ENCODE measurements at places on chromosomes 7 and 10.

- DNase-seq: no peak
Measured at GRCh38 chr7:16170671-16171070, 250.7 kb downstream of the CRPPA start.

DNA sequence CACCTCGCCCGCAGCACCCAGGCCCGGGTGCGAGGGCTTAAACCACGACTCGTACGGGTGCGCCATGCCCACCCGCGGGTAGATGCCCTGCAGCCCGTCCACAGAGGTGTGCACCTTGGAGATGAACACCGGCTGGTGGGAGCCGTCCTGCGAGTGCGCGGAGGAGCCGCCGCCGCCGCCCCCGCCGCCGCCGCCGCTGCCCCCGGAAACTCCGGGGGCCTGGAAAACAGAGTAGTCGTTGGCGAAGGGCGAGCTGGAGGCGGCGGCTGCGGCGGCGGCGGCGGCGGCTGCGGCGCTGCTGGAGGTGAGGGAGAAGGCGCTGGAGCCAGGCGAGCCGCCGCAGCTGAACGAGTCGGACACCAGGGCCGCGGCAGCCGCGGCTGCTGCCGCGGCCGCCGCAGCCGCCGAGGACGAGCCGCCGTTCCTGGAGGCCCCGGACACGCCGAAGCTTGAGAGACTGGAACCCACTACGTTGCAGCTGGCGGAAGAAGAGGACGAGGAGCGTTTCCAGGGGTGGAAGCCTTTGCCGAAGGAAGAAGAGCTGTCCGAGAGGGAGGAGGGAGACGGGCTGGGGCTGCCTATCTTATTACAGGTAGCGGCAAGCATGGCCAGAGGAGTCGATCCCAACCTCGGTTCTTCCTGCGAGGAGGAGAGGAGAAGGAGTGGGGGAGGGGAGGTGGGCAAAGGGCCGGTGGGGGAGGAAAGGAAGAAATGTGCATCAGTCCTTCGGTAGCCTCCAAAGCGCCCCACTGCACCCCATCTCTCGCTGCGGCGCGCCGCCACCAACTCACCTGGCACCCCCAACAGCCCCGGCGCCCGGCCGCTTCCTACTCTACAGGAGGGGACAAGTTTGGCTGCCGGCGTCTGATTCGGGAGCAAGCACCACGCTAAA is 1.3 kb downstream of the SP8 start:
- no peak for DNase-seq

GRCh38 chr10:59868696-59869593 is 37.4 kb downstream of the CCDC6 start:
- DNase-seq: no peak

DNA sequence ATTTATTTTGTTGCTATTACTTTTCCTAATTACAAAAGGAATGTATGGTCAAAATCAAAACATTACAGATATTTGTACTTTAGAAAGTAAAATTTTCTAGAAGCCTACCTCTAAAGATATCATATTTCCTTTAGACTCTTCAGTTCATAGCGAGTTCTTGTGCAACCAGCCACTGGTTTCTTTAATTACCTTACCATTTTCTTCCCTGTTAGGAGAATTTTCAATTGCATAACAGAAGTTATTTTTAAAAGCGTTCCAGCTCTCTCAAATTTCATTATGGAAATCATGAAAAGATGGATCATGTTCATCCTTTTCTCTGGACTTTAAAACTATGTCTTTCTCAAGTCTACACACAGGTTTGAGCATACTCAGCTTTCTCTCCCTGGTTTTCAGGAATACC is 5.0 kb upstream of the TRUB1 start:
- no peak for DNase-seq

DNA sequence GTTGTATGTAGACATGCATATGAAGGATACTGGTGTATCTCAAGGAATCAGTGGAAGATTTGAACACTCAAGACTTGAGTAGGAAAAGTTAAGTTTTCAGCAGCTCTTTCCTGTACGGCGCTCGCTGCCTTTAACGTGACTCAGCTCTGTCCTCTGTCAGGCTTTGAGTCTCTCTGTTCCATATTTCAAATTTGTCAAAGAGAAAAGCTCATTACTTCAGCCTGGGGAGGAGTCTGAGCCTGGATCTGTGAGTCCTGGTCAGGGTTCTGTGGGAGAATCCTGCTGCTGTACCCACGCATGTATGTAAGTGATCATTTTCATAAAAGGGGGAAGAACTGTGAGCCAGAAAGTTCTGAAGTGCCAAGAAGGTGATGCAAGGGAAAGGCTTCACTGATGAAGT is 13.8 kb upstream of the MPP7 start:
- DNase-seq: no peak

DNA sequence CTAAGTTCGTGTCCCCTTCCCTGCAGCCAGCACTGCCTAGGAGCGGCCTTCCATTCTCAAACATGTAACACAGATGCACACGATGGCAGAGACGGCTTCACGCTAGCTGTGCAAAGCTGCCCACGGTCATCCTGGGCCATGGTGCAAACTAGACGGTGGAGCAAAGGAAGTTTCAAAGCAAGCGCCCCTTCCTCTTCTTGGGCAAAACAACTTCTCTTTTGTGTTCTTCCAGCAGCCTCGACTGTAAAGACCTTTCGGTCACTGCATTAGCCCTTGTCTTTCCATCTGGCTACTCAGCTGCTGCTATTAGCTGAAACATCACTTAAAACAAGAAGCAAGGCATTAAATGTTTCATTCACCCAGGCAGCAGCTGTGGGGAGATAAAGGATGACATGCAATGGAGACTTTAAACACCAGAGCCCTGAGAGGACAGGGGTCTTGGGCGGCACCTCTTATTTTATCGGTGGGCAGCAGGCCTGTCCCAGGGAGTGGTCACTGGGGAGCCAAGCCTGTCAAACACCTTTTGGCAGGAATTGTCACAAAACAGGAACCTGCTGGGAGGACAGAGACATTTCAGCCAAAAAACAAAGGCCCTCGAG is 214.8 kb downstream of the KLF6 start:
- DNase-seq: no peak

- DNase-seq: no peak
Measured at GRCh38 chr7:128385988-128386925, 23.5 kb downstream of the IMPDH1 start.

- no peak for DNase-seq
Measured at GRCh38 chr10:92202536-92202935, 88.3 kb downstream of the CPEB3 start.

- peak; percentile 11 for DNase-seq
Measured at GRCh38 chr10:109838592-109839244, 84.6 kb downstream of the XPNPEP1 start.

- peak; percentile 71 for DNase-seq
Measured at GRCh38 chr7:5692112-5692844, 89.2 kb downstream of the RNF216 start.

GRCh38 chr10:113680190-113681111 is 739 bp downstream of the CASP7 start:
- DNase-seq: peak; percentile 24

- DNase-seq: no peak
Measured at GRCh38 chr10:10110844-10111490, 906.7 kb upstream of the CELF2 start.

- no peak for DNase-seq
Measured at GRCh38 chr10:75003891-75004290, 107.6 kb upstream of the SAMD8 start.

DNA sequence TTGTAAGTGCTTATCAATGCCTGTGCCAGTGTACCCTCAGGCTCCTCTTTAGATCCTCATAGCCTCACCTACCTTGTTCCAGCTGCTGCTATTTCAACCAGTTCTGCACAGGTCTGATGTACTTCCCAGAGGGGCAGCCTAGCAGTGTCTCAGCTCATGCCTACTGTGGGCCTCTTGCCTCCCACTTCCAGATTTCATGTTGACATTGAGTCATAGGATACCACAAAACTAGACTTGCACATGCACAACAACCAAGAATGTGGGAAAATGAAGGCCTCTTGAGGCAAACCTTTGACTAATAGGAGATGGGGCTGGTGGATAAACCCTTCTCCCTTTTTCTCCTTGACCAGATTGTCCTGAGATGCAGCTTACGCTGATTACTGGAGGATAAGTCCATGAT is 31.0 kb downstream of the PON3 start:
- DNase-seq: peak; percentile 10

GRCh38 chr7:39085590-39086049 is 107.9 kb downstream of the POU6F2 start:
- no peak for DNase-seq

DNA sequence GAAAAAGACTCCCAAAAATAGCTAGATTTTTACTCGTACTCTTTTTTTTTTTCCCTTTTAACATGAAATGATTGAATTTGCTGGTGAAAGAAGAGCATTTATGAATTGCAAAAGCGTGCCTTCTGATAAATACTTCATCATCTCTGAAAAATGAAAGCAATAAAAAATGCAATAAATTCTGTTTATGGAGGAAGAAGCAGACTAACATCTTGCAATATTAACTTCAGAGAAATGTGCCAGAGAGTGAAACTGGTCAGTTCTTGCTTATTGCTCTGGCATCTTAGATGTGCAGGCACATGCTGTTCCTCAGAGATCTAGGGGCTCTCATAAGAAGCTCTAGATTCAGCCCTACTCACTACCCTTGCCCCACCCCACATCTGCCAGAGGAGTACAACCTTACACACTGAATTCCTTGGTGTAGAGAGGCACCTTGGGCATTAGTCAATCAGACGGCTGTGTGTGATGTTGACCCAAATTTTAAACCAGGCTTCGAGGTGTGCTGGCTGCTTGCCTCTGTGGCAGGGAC is 891.1 kb upstream of the GHITM start:
- no peak for DNase-seq

- no peak for DNase-seq
Measured at GRCh38 chr10:70909326-70909935, 21.1 kb upstream of the PCBD1 start.

- peak; percentile 30 for DNase-seq
Measured at GRCh38 chr10:98748298-98748697, 301.6 kb upstream of the HPS1 start.

DNA sequence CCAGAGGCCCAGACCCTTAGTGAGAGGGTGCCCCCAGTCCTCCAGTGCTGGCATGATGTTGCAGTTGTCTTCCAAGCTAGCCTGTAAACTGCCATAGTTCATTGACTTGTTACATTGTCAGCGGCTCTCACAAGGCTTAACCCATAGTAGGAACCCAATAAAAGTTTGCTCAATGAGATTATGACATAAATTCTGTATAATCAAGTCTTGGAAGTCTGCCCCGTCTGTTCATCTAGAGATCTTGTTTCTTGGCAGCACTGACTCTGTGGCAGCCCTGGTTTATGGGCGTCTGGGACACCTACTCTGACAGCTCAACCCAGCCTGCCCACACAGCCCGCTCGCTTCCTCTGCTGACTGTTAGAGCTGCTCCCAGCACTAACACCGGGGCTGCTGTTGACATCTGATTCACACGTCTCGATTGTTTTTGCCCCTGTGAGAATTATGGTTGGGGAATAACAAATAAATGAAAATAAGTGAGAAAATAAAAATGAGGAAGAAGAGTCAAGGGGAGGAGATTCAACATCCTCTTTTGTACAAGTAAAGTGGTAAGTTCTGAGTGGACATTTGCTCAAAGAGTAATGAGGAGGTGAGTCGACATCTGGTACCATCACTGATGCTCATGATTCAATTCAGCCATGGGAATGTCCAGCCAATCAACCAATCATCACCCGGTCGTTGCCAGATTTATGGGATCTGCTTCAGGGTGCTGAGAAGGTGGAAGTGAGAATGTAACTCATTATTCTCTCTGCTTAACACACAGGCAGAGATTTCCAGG is 160.8 kb downstream of the SPAG6 start:
- DNase-seq: no peak
